NCI-H524 (cell line): ENCODE measurements at places on chromosomes 7 and 10.

DNA sequence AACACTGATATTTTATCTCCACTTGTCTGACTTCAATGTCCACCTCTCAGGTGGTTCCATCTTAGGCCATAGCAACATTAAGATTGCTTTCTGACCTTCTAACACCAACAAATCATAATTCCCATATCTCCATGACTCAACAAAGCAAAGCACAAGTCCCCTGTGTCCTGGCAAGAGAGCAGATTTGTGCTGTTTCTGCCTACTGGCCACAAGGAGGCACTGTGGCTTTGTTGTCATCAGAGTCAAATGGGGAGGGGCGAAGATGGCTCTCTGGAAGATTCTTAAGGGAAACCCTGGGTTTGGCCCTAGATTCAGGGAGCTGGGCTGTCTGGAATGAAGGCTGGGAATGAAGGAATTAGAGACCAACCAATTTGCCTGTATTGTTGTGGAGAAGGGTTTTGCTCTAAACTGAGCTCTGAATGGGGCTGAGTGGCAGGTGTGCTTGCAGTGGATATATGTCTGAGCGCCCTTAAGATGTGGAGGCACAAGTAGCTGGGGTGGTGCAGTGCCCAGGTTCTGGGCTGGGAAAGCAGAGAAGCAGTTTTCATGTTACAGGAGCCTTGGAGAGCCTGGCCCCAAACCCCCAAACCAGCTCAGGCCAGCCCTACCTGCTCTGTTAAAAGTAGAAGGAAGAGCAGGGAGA is 154.8 kb upstream of the PRSS58 start:
- peak; percentile 43 for DNase-seq

DNA sequence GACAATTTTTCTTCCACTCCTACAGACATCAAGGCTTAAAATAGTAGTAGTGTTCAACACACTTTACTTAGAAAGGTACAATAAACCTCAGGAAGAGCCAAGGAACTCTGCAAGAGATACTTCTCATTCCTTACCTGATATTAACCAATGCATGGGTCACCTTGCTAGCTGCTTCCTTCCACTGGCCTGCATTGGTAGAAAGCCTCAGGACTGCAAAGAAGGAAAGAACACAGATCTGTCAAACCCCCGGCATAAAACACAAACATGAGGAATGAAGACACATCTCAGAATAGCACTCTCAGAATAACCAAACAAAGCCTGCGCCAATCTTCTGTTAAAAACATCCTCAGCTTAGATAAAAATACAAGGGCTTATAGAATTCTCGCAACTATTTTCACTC is 96.1 kb upstream of the KCNIP2 start:
- DNase-seq: no peak

DNA sequence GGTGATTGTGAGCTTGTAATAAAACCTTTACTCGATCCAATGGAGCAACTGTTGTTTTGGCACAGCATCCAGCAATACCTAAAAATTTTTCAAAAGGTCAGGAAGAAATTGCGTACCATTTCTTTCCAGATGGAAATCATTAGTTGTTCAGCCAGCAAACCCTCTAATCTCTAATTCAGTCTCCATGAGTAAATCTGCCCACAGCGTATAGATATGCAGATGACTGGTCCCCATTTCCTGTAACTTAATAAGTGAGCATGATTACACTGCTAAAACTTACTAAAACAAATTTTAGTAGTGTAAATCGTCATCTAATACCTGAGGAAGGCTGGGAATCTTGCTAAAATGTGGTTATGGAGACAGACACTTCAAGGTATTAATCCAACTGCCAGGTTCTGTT is 10.6 kb downstream of the SLC25A16 start:
- DNase-seq: no peak

- no peak for DNase-seq
These were observed 90.7 kb downstream of the NHLRC2 start for GRCh38 chr10:113945075-113945686.

DNA sequence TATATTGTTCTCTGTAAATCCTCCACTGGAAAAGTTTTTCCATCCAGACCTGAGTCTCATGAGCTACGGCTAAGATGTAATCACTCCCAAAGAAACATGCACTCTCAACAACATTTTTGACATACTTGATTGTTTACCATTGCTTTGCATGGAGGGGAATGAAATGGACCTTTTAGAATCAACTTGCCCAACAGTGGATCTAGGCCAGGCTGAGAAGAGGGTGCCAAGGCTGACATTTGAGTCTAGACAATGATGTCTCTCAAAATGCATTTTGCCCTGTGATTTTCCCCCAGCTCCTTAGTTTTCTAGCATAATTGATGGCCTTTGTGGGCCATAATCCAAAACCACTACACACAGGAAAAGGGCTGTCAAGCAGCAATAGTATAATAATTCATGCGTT is 297.9 kb upstream of the KLF6 start:
- no peak for DNase-seq

DNA sequence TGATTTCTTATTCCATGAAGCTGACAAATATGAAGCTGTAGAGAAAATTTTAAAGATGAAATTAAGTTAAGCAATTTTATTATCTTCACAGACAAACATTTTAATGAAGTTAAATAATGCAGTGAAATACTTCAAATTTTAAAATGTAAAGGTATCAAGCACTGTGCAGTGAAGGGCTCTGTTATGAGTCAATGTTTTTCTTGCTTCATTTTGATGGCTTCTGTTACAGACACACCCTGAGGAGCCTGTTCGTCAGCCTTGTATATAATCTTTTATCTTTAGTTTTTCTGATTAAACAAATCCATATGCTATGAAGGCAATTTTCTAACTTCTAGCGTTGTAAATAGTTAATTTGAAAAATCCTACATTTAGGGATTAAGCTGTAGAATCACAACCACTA is 18.5 kb downstream of the VSTM2A start:
- no peak for DNase-seq

GRCh38 chr7:2884161-2884560 is 40.1 kb upstream of the GNA12 start:
- no peak for DNase-seq

DNA sequence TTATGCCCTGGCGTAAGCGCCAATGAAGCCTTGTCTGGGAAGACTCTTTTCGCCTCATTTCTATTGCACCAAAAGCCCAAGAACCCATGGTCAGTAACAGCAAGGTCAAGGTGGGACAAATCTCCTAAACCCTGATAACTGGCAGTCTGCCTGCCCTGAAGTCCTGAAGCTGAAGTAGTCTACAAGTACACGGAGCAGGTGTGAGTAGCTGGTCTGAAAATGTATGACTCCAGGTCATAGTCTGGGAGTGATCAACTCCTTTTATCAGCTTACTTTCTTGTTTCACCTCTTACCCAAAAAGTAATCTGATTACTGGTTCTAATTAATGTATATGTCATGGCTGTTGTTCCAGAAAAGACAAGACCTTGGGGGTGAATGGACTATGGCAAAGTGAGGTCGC is 107.3 kb upstream of the EFCAB10 start:
- no peak for DNase-seq

DNA sequence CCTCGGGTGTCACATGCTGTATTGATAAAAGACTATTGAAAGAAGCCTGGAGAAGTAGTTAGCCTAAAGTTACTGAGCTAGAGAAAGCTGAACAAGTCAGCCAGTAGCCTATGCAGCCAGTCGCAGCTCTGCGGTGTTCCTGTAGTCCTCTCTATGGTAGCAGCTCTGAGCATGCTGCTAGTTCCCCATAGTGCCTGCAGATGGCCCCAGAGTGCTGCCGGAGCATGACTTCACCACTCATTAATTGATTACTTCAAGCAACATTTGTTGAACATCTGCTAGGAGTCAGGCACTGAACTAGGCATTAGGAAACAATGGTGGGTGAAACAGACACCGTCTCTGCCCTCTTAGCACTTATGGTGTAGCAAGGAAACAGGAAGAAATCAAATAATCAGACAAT is 422.7 kb downstream of the SORCS3 start:
- DNase-seq: peak; percentile 1

DNA sequence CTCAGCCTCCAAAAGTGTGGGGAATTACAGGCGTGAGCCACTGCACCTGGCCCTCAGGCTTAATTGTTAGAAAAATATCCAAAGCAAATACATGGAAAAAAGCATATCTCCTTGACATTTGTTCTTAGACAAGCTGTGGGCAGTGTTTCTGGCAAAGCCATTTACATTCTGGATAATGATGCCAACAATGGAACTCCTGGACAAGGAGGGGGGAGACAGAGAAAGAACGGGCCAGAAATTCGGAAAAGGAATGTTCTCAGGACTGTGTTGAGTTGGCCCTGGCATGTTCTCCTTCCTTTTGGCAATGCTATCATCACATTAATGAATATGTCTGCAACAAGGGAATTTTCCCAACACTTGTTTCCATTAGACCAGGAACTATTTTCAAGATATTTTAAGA is 88.7 kb downstream of the UBE2H start:
- no peak for DNase-seq

DNA sequence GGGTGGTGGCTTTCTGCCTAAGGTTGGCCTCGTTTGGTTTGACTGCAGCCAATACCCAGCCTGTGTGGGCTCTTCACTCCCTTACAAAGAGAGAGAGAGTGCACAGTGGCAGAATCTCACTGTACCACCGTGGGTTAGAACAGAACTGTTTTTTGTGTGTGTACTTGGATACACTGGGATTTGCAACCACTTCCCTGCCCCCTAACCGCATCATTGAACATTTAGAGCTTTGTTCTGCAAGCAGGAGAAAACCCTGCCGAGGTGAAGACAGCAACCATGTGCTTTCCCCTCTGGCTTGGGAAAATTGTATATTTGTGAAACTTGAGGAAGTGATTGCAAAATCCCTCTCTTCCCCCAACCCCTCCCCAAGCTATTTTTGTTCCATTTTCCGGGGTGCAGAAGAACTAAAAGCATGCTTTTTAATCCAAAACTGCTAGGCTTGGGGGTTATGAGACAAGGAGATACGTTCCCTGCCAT is 201.2 kb downstream of the TCF7L2 start:
- DNase-seq: no peak

GRCh38 chr7:93728292-93728691 is 153.8 kb upstream of the CALCR start:
- DNase-seq: no peak

DNA sequence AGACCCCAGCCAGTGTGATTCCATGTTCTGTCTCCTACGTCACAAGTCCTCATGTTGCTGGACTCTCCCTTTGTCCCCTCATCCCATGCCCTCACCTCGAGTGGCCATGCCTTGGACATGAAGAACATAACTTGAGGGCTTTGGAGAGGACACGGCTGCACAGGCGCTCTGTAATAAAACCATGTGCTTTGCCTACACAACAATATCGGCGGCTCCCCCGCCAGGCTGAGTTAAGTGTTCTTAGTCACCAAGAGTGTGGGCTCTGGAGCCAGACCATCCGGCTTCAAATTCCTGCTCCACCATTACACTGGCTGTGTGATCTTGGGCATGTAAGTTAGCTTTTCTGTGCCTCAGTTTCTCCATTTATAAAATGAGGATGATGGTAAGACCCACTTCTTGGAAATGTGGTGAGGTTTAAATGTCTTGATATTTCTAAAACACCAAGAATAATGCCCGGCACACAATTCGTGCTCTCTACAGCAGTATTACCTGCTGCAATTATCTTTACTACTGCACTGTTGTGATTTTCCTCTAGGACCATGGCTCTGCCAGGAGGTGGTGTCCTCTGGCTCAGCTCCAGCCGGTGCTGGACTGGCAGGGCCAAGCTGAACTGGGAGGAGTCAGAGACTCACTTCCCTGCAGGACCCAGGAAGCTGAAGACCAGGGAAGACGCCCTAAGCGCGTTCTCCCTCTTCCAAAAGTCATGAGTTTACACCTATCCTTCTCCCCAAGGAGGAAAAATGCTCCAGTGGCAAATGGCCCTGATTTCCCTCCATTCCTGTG is 15.7 kb downstream of the SLIT1 start:
- DNase-seq: no peak

DNA sequence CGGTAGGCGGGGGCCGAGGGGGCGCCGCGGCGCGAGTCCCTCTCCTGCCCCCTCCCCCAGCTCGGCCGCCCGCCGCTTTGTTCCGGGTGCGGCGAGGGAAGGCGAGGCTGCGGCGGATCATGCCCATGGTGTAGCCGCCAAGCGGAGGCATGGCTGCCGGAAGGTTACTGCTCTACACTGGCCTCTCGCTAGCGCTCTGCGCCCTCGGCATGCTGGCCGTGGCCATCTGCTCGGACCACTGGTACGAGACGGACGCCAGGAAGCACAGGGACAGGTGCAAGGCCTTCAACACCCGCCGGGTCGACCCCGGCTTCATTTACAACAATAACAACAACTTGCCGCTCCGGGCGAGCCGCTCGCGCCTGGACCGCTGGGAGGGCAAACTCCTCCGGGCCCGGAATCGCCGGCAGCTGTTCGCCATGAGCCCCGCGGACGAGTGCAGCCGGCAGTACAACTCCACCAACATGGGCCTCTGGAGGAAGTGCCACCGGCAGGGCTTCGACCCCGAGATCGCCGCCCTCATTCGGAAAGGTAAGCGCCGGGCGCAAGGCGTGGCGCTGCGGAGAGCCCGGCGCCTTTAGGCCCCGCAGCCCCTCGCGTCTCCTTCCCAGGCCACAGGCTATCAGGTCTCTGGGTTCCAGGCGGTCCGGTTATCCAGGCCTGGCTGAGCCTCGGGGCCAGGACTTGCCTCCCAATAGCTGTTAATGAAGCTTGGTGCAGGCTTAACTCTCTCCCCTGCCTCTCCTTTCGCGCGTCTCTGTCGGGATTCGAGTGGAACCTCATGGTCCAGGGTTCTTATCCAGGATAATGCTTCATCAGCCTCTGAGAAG is 513 bp downstream of the TMEM178B start:
- DNase-seq: peak; percentile 12

GRCh38 chr10:110345286-110345685 is 40.6 kb upstream of the SMNDC1 start:
- no peak for DNase-seq

DNA sequence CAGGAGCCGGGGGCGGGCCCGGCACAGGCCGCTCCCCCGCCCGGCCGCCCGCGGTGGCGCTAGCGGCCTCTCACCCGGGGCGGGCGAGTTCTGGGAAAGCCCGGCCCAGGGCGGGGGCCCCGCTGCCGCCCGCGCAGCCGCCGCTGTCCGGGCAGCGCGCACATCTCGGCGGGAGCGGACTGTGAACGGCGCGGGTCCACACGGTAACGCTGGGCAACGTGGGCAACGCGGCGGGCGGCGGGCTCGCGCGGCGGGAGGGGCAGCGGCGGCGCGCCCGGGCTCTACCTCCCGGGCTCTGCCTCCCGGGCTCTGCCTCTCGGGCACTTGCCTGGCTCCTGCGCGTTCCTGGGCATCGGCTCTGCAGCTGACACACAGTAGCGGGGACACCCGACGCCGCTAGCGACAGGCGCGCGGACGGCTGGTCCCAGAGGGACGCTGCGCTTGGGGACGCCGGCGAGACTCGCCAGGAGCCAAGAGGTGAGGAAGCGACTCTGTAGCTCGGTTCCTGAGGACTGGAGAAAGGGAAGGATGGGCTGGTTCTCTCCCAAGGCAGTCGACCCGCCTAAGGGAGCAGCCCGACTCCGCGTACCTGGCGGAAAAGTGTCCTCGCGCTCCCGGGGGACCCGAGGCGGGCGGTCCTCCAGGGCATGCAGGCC is at the start of gene PLCE1:
Gene PLCE1 (plus strand): TSS at position 150 of the 656 bp plus-strand sequence. CDS start 37,116 bp downstream, outside the sequence.
- peak; percentile 8 for DNase-seq
